ENCODE measurements at places on chromosomes 3 and 15. TPM values are rescaled to one million over a fixed set of nuclear protein-coding genes. Genes with fewer than 3 reads are reported as not detected.

GRCh38 chr15:67762610-67763368, 62.5 kb upstream of the SKOR1 start:
- no peak for DNase-seq

DNA sequence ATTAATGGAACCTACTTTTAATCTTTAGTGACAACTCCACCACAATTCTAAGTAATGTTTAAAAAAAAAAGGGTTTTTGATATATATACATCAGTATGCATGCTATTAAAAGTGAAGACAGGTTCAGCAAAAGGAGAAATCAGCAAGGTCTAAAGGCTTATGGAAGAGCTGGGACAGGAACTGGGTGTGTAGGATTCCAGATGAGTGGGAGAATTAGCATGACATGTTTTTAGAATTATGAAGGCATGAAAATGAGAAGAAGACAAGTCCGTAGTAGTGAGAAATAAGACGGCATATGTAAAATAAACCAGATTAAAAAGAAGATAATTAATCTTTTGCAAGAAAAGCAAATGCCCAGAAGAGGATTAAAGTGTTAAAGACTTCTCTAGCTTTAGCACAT, 52.0 kb downstream of the CBLB start:
- DNase-seq, result no peak

- no peak for DNase-seq
These were observed 839.8 kb downstream of the NTRK3 start for GRCh38 chr15:87416591-87417257.

DNA sequence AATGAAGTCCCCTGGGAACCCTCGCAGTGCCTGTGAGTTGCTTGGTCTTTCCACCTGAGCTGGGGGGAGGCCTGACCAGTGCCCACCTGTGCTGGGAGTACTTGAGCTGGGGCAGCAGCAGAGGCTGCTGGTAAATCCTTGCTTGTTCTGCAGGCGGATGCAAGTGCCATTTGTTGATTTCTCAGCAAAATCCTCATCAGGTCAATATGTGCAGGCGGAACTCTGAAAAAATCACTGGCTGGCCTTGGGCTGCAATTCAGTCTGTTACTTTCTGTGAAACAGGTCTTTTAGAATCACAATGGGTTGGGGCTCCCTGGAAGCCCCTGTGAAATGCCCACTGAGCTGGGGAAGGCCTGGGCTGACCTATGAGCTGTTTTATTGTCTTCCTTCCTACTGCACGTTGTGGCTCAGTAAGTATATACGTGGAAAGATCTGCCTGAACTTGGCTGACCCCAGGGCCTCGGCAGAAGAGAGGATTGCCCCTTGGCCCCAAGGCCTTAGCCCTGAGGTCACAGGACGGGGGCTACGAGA, 182.0 kb upstream of the RGMA start:
- no peak for DNase-seq

The NPHP3 gene
- 37.6 TPM for polyA plus RNA-seq

The TIMP4 gene
- polyA plus RNA-seq, result 2.2 TPM

Measured in muscle of back (tissue), 13 donors.